ENCODE measurements at places on chromosomes 7 and 10.
A peak's percentile ranks its signal among the peaks of the same experiment; 100 is the strongest.

DNA sequence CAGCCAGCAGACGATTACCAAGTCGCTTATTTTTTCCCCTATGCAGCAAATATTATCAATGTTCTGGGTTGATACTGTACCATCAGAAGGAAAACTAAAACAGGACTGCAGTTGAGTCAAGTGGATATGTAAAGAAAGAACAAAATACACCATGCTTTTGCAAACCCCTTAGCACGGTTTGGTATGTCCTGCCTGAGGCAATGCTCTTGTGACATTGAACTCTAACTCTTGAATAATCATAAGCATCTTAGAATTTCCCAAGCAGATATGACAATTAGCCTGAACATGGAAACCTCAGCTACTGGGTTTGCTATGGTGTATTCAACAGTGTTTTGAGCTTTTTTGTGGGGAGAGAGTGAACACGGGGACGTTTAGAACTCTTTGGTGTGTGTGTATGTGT, 107.4 kb downstream of the ETV1 start:
- no peak for DNase-seq

GRCh38 chr10:73232887-73233286, 14.2 kb downstream of the DNAJC9 start:
- peak; percentile 30 for DNase-seq

GRCh38 chr10:3802526-3803265, 17.7 kb upstream of the KLF6 start:
- DNase-seq, result no peak

DNA sequence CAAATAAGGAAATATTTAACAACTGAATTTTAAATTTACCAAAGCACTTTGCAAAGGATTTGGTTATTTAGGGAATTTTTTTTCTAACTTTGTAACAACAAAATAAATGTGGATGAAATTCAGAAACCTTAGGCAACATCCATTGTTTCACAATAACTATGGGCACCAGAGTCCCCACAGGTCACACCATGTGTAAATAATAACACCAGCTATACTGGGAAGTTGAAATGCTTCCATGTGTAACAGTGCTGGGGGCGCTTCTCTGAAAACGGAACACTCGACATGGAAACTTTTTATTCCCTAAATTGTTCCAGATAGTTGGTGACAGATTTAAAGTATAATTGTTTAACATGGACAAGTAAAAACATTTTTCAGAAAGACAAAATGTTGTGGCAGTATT, 818.6 kb downstream of the TNS3 start:
- DNase-seq, result no peak

GRCh38 chr10:35480142-35480541, 125.0 kb upstream of the GJD4 start:
- DNase-seq, result no peak

- no peak for DNase-seq
These were observed 22.7 kb upstream of the PITRM1 start for GRCh38 chr10:3195286-3195685.

GRCh38 chr7:50962962-50963374, 180.3 kb upstream of the GRB10 start:
- DNase-seq, result peak; percentile 76

DNA sequence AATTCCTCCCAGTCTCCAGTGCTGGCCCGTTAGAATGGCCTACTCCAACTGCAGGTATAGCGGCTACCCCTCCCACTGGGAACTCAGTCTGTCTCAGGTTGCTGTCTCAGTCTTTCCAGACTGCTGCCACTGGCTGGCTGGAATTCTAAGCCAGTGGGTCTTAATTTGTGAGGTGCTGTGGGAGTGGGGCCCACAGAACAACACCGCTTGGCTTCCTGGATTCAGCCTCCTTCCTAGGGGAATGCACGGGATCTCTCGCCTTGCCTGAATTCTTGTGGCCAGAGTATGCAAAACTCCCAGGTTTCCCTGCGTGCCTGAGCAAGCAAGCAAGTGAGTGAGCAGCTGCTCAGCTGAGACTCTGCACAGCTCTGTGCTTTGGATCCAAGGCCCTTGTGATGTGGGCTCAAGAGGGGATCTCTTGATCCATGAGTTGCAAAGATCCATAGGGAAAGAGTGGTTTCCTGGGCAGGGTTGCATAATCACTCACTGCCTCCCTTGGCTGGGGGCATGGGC, 41.5 kb upstream of the GPR141 start:
- no peak for DNase-seq

GRCh38 chr7:17171427-17171826, 127.0 kb upstream of the AHR start:
- DNase-seq, result no peak

Data from HAP-1 (cell line).